Liver (tissue), 10 donors: ENCODE measurements at places on chromosomes 5 and 9. TPM values are rescaled to one million over a fixed set of nuclear protein-coding genes. Genes with fewer than 3 reads are reported as not detected.

MED22 gene
- 9.5 TPM for total RNA-seq

DAB2IP gene
- 13.1 TPM for total RNA-seq

DNA sequence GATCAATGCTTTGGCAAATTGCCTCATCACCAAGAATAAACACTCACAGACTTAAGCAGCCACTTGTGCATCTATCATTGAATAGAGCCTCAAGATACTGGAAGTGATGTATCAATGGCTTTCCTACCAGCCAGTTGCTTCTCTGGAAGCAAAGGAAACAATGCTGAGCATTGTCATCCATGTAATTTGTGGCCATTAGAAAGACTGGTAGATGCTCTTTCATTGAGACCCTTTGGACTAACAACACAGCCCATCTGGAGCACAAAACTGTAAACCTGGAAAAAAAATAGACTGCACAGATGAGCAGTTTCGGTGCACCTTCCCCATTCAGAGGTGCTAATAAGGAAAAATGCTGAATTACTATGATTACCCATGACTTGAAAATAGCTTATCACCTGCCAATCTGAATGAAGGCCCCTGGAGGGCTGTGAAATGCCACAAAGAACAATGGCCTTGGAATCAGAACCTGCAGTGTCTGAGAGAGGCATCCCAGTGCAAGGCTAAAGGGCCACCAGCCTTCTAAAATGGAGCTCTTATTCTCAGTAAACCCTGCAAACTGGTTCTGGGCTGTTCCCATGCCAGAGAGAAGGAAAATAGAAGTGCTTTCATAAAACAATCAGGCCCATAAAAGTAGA is 127.5 kb downstream of the RFK start:
- no peak overlapping the region for H3K4me3 ChIP-seq
- H3K4me1 ChIP-seq: no peaks in the 10 kb centered on the region
- H3K36me3 ChIP-seq: no peaks in the 10 kb centered on the region
- H3K27me3 ChIP-seq: no peaks in the 10 kb centered on the region
- no peak for DNase-seq

- H3K4me1 ChIP-seq: peaks cover 3% of the 10 kb centered on the region
- no peaks in the 10 kb centered on the region for H3K27me3 ChIP-seq
- no peaks in the 10 kb centered on the region for H3K36me3 ChIP-seq
- H3K4me3 ChIP-seq: no peak overlapping the region
- H3K27ac ChIP-seq: peak overlapping the region; percentile 82
Measured at GRCh38 chr5:151671950-151672349, 14.8 kb downstream of the SPARC start.

DNA sequence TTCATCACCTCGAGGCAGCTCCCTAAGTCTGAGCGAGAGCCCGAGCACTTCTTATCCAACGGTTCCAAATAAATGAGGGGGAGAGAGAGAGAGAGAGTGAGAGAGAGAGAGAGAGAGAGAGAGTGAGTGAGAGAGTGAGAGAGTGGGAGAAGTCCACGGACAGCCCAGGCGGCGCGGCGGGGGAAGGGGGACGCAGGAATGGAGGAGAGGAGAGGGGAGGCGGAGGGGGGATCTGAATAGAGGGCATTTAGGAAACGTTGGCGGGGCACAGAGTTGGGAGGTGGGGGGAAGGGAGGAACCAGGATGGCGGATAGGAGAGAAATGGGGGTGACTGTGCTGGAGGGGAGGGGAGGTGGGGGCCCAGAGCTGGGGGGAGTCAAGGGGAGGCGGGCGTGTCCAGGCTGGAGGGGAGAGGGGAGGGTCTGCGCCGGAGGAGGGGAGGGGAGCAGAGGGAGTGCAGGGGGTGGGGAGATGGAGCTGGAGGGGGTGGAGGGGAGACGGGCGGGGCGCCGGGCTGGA is 398 bp upstream of the BASP1 start:
- peak overlapping the region; percentile 52 for H3K27ac ChIP-seq
- peaks cover 4% of the 10 kb centered on the region for H3K27me3 ChIP-seq
- H3K4me3 ChIP-seq: no peak overlapping the region
- no peaks in the 10 kb centered on the region for H3K4me1 ChIP-seq
- DNase-seq: no peak

DNA sequence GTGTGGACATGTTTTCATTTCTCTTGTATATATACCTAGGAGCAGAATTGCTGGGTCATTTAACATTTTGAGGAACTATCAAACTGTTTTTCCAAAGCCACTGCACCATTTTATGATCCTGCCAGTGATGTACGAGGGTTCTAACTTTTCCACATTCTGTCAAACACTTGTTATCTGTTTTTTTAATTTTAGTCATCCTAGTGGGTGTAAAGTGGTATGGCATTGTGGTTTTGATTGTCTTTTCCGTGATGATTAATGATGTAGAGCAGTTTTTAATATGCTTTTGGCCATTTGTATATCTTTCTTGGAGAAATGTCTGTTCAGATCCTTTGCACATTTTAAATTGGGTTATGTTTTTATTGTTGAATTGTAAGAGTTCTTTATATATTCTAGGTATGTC is 107.0 kb downstream of the MELK start:
- no peaks in the 10 kb centered on the region for H3K4me1 ChIP-seq
- no peaks in the 10 kb centered on the region for H3K27me3 ChIP-seq
- H3K36me3 ChIP-seq: no peaks in the 10 kb centered on the region
- H3K27ac ChIP-seq: no peak overlapping the region
- H3K4me3 ChIP-seq: no peak overlapping the region
- DNase-seq: no peak

- DNase-seq: no peak
- peaks cover 14% of the 10 kb centered on the region for H3K4me1 ChIP-seq
- peak overlapping the region; percentile 20 for H3K4me3 ChIP-seq
- no peaks in the 10 kb centered on the region for H3K36me3 ChIP-seq
- H3K27me3 ChIP-seq: peaks cover 15% of the 10 kb centered on the region
- H3K27ac ChIP-seq: no peak overlapping the region
Measured at GRCh38 chr5:139903795-139904565, 108.4 kb downstream of the PSD2 start.

REEP2 gene
- total RNA-seq: 0.08 TPM

GRCh38 chr5:51694826-51695225 is 311.6 kb downstream of the ISL1 start:
- no peaks in the 10 kb centered on the region for H3K36me3 ChIP-seq
- no peak overlapping the region for H3K4me3 ChIP-seq
- H3K4me1 ChIP-seq: no peaks in the 10 kb centered on the region
- H3K27me3 ChIP-seq: no peaks in the 10 kb centered on the region
- H3K27ac ChIP-seq: no peak overlapping the region

DNA sequence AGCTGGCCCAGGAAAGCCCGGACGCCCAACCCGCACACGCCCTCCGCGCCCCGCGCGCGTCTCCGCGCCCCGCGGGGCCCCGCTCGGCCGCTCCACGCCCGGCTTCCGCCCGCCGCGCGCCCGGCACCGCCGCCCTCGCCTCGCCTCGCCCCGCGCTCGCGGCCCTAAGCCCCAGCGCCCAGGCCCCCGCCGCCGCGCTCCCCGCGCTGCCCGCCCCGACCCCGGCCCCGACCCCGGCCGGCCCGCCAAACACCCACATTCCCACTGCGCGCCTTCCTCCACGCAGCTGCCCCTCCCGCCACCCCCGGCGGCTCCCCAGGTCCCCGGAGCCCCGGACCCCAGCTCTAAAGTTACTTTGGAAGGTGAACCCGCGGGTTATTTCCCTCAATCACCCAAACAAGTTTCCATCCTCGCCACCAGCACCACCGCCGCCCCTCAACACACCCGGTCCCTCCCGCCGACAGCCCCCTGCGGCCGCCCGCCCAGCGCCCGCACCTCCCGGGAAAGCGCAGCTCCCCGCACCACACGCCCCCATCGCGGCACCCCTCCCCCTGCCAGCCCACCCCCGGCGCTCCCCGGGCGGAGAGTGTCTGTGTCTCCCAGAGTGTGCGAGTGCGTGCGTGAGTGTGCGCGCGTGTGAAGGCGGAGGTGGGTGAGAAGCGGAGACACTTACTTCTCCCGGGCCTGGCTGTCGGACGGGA is 439 bp downstream of the SSBP2 start:
- H3K4me3 ChIP-seq: peak overlapping the region; percentile 98
- no peaks in the 10 kb centered on the region for H3K27me3 ChIP-seq
- peaks cover 4% of the 10 kb centered on the region for H3K4me1 ChIP-seq

GRCh38 chr5:59795141-59795540 is 98.4 kb downstream of the PDE4D start:
- H3K27me3 ChIP-seq: no peaks in the 10 kb centered on the region
- H3K4me3 ChIP-seq: no peak overlapping the region
- no peak overlapping the region for H3K27ac ChIP-seq
- H3K4me1 ChIP-seq: no peaks in the 10 kb centered on the region
- H3K36me3 ChIP-seq: no peaks in the 10 kb centered on the region
- DNase-seq: no peak

GRCh38 chr5:129019401-129019908 is 54.2 kb downstream of the SLC27A6 start:
- no peak for DNase-seq
- H3K4me1 ChIP-seq: no peaks in the 10 kb centered on the region
- no peak overlapping the region for H3K4me3 ChIP-seq
- H3K36me3 ChIP-seq: no peaks in the 10 kb centered on the region

- DNase-seq: no peak
- H3K27me3 ChIP-seq: no peaks in the 10 kb centered on the region
- H3K4me3 ChIP-seq: no peak overlapping the region
- no peaks in the 10 kb centered on the region for H3K4me1 ChIP-seq
Measured at GRCh38 chr5:10552183-10553143, 11.4 kb upstream of the ANKRD33B start.

DNA sequence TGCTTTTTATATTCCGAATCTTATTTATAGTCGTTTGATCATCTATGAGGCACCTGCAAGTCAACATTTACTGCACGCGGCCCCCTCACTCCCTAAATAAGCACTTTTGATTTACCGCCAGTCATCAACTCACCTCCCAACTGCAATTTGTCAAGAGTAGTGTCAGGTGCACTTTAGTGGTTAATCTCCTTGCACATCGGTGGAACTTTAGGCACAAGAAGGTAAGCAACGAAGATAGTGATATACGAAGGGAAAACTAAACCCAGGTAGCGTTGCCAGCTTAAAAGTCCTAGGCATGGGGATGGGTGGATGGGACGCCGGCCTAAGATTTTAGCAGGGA is 513 bp upstream of the RNF180 start:
- H3K27ac ChIP-seq: peak overlapping the region; percentile 82
- peak overlapping the region; percentile 83 for H3K4me3 ChIP-seq
- DNase-seq: no peak
- no peaks in the 10 kb centered on the region for H3K4me1 ChIP-seq
- H3K27me3 ChIP-seq: no peaks in the 10 kb centered on the region
- no peaks in the 10 kb centered on the region for H3K36me3 ChIP-seq

SLC22A4 gene
- total RNA-seq: 0.59 TPM

DNA sequence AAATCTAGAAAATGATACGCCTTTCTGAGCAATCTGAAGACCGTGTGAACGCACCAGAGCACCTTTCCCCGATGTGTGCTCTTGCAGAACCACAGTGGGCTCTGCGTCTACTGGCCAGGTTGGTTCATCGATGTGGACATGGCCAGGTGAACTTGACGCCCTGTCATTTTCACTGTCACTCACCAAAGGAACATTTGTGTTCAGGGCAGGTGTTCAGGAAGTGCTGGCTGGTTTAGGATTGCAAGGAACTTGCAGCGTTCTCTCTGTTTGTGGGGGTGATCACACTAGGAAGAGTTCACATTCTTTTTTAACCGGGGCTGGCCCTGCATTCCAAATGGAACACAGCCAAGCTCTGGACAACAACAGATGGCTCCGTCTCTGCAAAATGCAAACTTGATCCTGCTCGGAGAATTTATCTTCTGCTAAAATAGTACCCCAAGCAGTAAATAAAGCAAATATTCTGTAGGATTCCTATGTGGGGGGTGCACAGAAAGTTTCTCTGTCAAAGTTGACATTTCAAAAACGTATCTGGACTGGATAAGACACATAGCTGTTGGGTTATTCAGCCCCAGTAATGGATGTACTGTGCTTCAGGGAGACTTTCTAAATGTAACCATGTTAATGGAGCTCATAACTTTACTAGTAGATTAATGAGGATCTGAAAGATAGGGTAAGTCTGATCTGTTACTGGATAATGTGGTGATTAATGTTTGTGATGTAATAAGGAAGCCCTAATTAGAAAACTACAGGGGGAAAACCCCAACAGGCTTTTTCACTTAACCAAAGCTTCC is 45.7 kb upstream of the FANCC start:
- H3K36me3 ChIP-seq: no peaks in the 10 kb centered on the region
- no peaks in the 10 kb centered on the region for H3K27me3 ChIP-seq
- H3K4me1 ChIP-seq: no peaks in the 10 kb centered on the region

SPINK4 gene
- total RNA-seq: 0.70 TPM
